ENCODE measurements at places on chromosomes 3 and 15.

DNA sequence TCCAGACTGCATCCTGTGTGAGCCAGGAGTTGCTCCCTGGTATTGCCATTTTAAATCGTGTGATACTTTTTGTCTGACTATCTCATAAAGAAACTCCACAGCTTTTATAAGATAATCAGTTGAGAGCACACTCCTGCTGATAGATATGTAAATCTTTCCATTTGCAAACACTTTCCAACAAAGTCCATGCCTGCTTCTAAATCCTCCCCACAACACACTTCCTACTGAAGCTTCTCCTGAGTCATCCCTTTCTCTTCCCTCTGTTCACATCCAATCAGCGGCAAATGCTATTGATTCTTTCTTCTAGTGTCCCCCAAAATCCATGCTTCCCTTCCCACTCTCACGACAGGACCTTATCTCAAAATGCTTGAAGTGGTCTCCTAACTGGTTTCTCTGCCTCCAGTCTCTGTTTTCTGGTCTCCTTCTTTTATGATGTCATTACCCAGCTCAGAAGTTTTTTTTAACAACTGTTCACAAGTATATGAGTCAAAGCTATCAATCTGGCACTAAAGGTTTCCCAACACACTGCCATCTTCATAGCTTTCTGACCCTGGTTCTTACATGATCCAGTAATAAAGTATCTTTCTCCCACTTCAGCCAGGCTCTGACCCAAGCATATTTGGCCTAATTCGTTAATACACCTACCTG lies 4.5 kb upstream of the WWTR1 start:
- DNase-seq = no peak

GRCh38 chr3:76352051-76352450 lies 566.7 kb upstream of the ZNF717 start:
- no peak for DNase-seq

GRCh38 chr15:46960581-46960980 lies 756.7 kb upstream of the SEMA6D start:
- DNase-seq = no peak

GRCh38 chr3:181711325-181712135 lies at the start of gene SOX2:
TSS of gene SOX2 (plus strand) at chr3:181711925. CDS start at chr3:181712361, 436 bp downstream.
- no peak for DNase-seq

DNA sequence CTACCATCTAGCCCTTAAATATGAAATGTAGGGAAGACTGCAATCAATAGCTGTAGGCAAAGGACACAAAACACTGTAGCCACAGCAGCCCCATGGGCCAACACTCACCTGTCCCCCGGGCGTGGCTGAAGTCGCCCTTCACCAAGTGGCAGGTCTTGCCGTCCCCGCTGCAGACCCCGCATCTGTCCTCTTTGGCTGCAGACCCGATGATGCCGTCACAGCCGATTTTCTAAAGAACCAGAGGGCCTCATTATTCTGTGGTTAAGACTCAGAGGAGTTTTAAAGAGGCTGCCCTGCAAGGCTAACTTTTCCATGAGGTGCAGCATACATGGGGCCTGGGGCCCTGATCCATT lies 245.6 kb downstream of the ADAMTS17 start:
- no peak for DNase-seq

GRCh38 chr15:52257734-52258062 lies 37.9 kb downstream of the MYO5C start:
- no peak for DNase-seq

DNA sequence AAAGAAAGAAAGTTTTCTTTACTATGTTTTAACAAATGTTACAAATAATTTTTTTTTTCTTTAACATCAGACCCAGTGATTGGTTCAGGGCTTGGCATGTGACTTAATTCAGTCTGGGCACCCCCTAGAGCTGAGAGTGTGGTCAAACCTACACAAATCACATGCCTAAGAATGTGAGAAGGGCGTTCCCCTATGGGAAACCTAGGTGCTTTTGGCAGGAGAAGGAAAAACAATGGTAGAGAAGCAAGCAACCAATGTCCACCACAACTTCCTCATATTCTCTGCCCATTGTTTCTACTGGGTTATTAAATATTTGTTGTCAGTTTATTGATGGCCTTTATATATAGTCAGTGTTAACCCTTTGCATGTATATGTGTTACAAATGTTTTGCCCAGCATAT lies 21.4 kb upstream of the PIAS1 start:
- no peak for DNase-seq

DNA sequence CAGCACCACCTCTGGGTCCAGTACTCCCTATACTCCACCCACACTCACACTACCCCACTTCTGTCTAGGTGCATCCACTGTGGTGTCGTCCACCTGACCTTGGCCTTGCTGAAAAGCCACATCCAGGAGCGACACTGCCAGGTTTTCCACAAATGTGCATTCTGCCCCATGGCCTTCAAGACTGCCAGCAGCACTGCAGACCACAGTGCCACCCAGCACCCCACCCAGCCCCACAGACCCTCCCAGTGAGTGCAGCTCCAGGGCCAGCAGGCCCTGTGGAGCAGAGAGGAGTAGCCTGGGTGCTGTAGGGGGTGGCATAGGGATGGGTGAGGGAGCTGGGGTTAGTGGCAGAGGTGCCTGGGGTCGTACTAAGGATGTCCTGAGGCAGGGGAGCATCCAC lies 19.4 kb upstream of the ALPK3 start:
- no peak for DNase-seq

- DNase-seq = no peak
Measured at GRCh38 chr3:187450431-187451190, 82.4 kb downstream of the RTP4 start.

DNA sequence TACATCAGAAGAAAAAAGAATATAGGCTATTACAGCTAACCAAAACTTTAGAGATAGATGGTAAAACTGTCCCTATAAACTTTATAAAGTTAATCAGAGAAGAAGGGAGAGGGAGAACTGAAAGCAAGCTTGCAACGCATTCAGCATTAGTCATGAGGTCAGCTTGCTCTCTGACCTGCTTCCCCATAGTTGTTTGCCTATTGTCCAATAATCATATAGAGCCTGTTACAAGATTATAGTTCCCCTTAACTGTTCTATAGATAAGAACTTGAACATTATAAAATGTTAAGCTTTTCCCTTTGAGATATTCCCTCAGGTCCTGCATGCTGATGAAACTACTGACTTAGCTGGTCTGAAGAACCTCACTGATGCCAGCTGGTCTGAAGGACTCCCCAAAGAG lies 74.5 kb downstream of the CPNE4 start:
- no peak for DNase-seq

DNA sequence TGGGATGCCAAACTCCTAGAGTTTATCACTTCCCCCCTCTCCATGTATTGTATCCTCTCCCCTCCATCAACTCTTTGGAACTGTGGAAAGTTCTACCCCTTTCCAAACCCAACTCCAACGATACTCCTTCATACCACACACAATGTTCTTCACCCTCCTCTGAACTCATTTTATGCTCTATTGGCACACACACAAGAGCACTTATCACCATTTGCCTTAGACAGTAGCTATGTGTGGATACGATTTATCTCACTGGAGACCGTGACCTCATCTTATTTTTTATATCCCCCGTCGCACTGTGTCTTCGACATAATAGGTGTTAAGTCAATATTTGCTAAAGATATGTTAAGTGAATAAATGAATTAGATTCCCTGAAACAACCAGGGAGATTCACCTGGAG lies 316.5 kb upstream of the PROK2 start:
- DNase-seq = no peak

DNA sequence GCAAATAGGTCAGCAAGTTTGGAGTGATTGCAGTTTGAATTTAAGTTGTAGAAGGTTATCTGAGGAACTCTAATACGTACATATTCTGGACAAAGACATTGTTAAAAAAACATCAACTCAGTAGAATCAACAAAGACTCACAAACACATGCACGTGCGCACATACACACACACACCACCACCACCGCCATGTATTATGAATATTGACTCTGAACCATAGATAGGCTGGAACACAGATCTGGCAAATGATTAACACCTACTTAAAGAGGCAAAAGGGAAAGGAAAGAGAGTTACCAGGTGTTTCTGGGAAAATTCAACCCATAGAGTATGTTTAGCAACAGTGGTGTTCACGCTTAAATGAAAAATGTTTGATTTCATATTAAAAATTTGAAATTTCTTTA lies 334.2 kb upstream of the ALCAM start:
- DNase-seq = no peak

DNA sequence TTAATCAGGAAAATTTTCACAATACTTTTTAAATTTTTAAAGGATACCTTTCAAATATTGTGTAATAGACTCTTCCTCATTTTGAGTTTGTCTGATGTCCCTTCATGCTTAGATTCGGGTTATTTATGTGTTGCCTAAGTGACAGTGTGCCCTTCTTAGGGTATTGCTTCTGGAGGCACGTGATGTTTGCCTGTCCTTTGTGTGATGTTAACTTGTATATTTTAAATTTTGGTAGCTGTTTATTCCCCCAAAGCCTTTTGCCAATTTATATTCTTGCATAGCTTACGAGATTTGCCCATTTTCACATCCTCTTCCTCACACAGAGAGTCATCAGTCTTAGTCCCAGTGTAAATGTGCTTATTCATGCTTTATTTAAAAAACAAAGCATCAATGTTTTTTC lies 433.1 kb downstream of the EPHB1 start:
- no peak for DNase-seq

- no peak for DNase-seq
Measured at GRCh38 chr3:73029321-73029796, 32.1 kb upstream of the EBLN2 start.

DNA sequence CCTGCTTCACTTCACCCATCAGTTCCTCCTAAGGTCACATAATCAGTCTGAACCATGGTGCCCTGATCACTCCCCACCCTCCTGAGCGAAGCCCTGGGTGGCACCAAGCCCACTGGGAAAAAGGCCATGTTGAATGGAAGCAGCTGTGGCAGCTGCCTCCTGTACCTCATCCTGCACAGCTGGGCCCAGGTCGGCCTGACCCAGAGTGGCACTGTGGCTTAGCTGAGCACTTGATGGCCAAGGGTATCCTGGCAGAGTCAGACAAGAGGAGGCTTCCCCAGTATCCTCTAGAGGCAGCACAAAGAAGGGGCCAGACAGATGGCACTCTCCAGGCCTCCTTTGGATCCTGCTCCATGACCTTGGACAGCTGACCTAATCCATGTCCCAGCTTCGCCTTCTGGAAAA lies 68.4 kb downstream of the TLE3 start:
- DNase-seq = no peak

DNA sequence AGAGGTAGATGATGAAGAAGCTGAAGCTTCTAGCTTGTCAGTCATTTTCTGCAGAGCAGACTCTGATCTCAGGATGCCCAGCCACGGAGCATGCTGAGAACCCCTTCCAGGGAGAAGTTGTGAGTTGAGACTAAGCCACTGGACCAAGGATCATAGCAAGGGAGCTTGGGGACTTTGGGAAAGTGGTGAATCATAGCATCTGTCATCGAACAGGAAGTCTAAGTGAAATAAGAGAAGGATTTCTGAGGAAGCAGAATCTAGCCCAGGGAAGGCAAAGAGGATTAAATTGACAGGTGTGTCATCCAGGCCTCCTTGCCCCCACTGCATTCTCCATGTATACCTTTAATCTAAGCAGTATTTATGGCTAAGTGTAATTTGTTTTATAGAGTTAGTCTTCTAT lies 71.8 kb upstream of the TMEM108 start:
- no peak for DNase-seq
